CD4-positive, alpha-beta T cell treated with Interleukin-21 for 1 hour (primary cell): ENCODE measurements at places on chromosomes 11 and 22.
A peak's percentile ranks its signal among the peaks of the same experiment; 100 is the strongest.

DNA sequence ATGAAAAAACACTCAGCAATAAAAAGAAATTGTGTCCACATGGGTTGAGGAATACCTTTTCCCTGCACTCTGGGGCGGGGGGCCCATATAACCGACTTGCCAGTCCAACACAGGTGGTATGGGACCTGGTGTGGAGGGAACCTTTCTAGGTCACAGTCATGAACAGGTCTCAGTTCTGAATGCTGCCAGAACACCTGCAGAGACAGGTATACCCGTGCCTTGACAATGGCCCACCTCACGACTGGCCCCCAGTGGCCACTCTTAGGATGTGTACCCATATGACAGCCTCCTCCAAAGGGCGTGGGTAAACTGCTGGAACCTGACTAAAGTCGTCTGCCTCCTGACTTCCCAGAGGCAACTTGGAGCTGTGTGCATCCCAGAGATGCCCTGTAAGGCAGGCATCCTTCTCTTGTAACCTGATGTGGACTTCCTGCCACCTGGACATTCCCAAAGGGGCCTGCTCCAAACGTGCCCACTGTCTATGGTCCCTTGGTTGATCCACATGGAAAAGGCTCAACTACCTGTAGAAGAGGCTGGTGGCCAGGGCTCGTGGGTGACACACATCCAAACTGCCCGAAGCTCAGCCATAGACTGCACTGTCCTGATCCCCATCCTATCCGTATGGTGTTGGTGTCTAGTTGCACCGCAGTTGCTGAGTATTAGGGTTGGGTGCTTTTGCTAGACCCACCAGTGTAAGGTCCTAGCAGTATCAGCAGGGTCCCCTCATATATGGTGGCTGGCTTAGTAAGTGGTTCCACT lies 859.3 kb downstream of the BRD1 start:
- DNase-seq = no peak

DNA sequence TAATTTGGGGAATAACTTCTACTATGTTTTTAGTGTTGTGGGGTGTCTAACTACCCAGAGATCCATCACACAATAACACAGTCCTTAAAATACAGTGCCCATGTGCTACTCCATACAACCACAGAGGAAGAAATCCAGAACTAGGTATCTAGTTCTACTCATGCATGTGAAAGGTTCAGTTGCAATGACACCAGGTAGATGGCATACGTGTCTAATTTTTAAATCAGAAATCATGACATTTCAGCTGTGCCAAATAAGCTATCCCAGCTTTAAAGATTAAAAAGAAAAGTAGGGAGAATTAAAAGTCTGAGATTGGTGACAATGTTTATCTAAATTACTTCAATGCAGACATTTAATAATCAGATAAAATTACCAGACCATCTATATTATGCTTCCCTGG lies 122.2 kb downstream of the CD44 start:
- DNase-seq = no peak

GRCh38 chr22:37109242-37109917 lies at the start of gene TMPRSS6:
TMPRSS6 (minus strand) TSS chr22:37109713; CDS start chr22:37103417, 6,296 bp downstream.
- DNase-seq = no peak

DNA sequence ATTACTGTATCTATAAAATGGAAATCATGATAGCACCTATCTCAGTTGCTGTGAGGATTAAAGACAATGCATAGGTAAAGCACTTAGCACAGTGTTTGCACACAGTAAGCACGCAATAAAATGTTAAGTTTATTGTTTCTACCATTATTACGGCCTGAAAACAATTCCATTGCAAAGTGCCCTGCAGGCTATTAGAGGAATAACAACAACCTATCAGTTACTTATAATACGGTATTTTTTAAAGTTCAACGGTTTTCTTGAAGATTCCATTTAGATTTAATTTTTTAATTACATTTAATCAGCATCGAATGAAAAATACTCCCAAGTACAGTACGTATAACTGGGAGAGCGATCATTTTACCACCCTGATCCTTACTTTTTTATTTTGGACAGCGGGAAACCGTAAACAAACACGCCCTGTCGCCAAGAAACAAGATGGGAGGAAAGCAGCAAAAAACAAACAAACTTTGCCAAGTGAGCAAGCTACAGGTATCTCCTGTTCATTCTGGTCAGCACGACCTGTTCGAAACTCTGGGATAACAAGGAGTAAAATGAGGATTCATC lies 893 bp downstream of the SLC36A4 start:
- DNase-seq = peak; percentile 14

GRCh38 chr11:102438311-102439062 lies 14.1 kb downstream of the TMEM123 start:
- peak; percentile 24 for DNase-seq
